Cortex of kidney (tissue), 1 donor: ENCODE measurements at places on chromosomes 7 and 10.

- DNase-seq, result no peak
Measured at GRCh38 chr7:77289387-77289786, 89.8 kb upstream of the FGL2 start.

- DNase-seq, result no peak
Measured at GRCh38 chr10:23342213-23342884, 2.2 kb downstream of the C10orf67 start.

GRCh38 chr10:121062115-121062514 is 211.0 kb downstream of the WDR11 start:
- no peak for DNase-seq

GRCh38 chr7:117143580-117143979 is 179.3 kb downstream of the WNT2 start:
- no peak for DNase-seq

- no peak for DNase-seq
Measured at GRCh38 chr7:35714862-35715261, 19.9 kb upstream of the HERPUD2 start.

- no peak for DNase-seq
Measured at GRCh38 chr10:35938160-35938559, 296.1 kb upstream of the FZD8 start.
